Activated CD4-positive, alpha-beta T cell treated with anti-CD3 and anti-CD28 coated beads for 4 hours (primary cell): ENCODE measurements at places on chromosomes 5 and 9.

- DNase-seq, result no peak
Observed at GRCh38 chr9:37300620-37301019, 121.9 kb upstream of the GRHPR start.

GRCh38 chr9:101791938-101792337 lies 53.5 kb upstream of the GRIN3A start:
- DNase-seq, result no peak

DNA sequence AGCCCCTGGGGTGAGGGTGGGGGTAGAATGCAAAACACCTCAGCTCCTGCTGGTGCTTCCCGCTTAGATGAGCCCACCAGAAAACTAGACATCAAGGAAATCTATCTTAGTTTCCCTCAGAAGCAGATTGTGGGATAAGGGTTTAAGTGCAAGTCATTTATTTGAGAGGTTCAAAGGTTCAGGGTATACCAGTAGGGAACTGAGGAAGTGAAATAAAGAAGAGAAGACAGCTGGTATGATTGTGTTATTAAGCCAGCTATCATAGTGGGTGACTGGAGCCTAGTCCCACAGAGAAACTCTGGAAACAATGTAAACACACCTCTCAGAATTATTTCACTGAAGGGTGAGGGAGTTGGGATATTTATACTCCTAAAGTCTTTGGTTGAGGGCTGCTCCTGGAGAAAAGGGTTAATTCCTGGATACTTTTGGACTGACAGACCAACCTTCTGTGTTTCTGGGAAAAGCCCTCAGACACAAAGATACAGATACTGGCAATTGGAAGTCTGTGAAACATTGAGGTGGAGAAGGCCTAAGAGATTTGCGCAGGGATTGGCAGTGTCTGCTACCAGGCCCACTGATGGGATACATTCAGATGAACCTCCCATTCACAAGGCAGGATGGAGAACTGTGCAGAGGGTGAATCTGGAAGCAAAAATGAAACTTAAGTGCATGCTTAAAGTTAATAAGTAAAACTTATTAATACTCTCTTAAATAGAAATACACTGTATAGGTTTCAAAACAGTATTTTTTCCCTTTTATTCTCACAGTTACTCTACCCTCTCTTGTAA lies 6.4 kb upstream of the DCTN4 start:
- no peak for DNase-seq

- no peak for DNase-seq
Observed at GRCh38 chr9:94612071-94612470, 18.4 kb upstream of the FBP2 start.

DNA sequence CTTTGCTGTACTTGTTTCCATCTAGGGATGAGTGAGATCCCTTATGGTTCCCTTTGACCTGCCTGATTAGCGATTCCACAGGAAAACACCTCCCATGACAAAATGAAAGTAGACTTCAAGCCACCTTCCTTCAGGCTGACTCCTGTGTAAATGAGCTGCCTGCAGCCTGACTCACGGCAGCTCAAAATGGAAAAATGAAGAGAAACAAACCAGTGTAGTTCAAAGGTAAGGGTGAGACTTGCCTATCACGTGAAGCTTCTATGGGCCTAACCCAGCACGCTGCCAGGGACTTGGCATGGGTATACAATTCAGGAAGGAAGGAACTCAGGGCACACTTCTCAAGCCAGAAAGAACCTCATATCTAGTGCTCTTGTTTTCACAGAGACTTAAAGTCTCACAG lies 110.1 kb upstream of the LRRTM2 start:
- no peak for DNase-seq

DNA sequence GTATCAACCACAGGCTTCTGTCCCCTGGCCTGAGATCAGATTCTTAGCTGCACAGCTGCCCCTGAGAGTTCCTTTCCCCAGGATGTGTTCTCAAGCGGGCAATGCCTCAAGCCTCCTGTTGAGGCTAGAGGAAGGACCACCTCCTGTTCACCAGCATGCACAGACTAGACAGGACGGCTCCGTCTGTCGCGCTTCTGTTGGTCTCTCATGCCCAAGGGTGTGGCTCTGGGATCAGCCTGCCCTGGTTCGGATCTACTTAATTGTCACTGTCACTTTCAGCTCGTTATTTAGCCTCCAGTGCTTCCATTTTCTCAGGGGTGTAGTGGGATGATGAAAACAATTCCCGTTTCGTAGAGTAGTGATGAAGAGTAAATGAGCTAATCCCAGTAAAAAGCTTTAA lies 103.1 kb downstream of the KCNIP1 start:
- no peak for DNase-seq

DNA sequence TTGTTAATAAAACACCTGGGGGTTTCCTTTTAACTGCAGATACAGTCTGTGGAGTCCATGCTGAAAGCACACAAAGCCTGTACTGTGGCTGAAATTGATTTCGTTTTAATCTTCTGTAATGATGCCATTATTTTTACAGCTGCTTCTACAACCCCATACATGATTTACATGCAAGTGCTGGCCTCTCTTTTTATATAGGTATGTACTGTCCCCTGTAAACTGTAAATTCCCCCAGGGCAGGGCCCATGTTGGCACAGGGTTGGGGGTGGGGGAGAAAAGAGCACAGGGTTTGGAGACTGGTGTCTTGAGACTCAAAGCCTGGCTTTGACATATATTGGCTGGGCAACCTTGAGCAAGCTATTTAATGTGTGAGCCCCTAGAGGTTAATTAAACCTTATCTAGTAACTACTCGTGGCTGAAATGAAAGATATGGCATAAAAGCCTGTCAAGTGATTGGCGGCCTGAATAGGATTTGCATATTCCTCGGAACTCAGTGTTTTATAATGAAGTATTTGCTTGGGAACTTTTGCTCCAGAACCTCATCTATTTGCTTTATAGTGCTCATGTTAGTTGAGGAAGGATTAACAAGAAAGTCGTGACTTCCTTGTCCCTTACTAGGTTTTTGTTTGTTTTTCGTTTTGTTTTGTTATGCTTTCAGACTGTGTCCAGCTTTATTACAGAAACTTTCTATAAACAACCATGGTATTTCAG lies 34.0 kb downstream of the KLF4 start:
- no peak for DNase-seq

GRCh38 chr5:68343421-68343826 lies 127.9 kb downstream of the PIK3R1 start:
- DNase-seq, result peak; percentile 22

DNA sequence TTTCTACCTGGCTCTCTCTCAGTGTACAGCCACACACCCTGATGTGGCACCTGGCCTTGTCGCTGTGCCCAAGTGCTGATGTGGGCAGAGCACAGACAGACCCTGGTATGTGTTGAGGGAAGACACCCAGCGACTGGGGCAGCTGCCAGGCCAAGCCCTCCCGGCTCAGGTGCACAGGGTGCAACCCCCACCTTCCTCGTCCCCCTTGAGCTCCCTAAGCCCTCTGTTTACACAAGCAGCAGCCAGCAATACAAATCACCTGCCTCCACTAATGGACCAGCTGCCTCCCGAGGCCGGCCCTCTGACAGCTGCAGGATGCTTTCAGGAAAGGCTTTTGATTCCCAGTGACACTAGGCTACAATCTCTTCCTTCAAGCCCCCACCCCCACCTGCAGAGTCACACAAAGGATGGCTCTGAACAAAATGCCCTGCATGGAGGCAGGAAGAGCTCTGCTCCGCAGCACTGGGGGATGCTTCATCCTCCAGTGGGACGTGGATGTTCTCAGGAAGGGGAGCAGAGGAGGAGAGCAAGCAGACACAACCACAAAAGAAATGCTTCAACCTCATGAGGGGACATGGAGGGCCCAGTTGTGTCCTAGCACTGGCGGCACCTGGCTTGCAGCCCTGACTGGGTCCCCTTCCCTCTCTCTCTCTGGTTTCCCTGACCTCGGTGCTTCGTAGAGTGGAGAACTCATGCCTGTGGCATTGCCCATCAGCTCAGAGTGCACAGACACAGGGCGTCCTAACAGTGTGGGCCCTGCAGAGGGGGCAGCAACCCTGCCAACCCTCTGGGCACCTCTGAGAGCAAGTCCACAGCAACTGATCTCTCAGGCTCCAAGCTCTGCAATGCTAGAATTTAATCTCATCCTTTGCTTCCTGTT lies 140.8 kb downstream of the BARX1 start:
- DNase-seq, result no peak
